Breast epithelium (tissue), 4 donors: ENCODE measurements at places on chromosomes 5 and 9. TPM values are rescaled to one million over a fixed set of nuclear protein-coding genes. Genes with fewer than 3 reads are reported as not detected.

DNA sequence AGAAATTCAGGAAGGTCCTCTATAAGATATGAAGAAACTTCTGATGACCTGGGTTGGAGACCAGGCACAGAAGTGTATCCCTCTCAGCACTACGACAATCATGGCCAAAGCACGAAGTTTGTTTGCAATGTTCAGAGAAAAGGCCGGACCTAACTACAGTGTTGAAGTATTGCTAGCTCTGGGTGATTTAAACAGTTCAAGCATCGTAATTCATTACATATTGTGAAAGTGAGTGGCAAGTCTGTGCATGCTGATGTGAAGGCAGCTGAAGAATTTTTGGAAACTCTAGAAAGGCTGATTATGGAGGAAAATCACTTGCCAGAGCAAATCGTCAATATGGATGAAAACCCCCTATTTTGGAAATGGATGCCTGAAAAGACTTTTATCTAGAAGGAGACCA lies 67.2 kb upstream of the PANK3 start:
- peak overlapping the region; percentile 58 for H3K27ac ChIP-seq
- H3K4me3 ChIP-seq, result no peak overlapping the region
- no peaks in the 10 kb centered on the region for H3K4me1 ChIP-seq
- no peaks in the 10 kb centered on the region for H3K27me3 ChIP-seq
- no peak for DNase-seq
- H3K36me3 ChIP-seq, result no peaks in the 10 kb centered on the region

DNA sequence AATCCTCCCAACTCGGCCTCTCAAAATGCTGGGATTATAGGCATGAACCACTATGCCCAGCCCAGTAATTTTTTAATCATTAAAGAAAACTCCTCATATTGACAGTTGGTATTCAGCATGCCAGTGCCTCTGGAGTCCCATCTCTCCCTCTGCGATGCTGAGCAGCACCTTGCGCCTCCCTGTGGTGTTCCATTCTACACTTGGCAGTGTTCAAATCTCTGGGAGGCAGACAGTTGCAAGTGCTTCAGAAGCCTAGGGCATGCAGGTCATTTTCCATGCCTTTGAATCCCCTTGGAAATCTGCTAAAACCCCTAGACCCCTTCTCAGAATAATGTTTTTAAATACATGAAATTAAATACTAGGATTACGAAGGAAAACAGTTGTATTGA lies 41.3 kb downstream of the GARNL3 start:
- H3K27me3 ChIP-seq, result no peaks in the 10 kb centered on the region
- H3K36me3 ChIP-seq, result no peaks in the 10 kb centered on the region
- DNase-seq, result no peak
- no peaks in the 10 kb centered on the region for H3K4me1 ChIP-seq
- no peak overlapping the region for H3K4me3 ChIP-seq

DNA sequence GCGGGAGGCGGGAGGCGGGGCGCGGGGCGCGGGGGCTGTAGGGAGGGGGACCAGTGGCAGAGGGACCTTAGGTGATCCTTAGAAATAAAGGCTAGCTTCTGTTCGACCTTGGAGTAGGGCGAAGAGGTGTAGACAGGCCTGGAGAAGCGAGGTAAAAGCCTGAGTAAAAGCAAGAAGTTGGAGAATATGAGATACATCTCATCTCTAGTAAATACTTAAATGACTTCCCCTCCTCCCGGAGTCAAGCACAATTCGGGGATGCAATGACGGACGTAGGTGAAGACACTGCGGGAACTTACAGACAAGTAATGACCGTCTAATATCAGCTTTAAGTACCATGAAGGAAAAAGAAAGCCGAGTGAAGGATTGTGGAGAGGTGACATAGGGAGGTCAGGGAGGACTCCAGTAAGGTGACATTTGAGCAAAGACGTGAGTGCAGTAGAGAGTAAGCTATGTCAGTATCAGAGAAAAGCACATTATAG lies 466 bp downstream of the SMC2 start:
- H3K4me1 ChIP-seq, result no peaks in the 10 kb centered on the region
- no peaks in the 10 kb centered on the region for H3K36me3 ChIP-seq
- no peak for DNase-seq
- peak overlapping the region; percentile 76 for H3K4me3 ChIP-seq

- H3K27ac ChIP-seq, result no peak overlapping the region
- H3K4me3 ChIP-seq, result no peak overlapping the region
- no peak for DNase-seq
- H3K36me3 ChIP-seq, result no peaks in the 10 kb centered on the region
These were observed 339.0 kb downstream of the ENC1 start for GRCh38 chr5:74301576-74301975.

- no peaks in the 10 kb centered on the region for H3K27me3 ChIP-seq
- no peak for DNase-seq
- no peaks in the 10 kb centered on the region for H3K36me3 ChIP-seq
- H3K4me3 ChIP-seq, result no peak overlapping the region
- no peak overlapping the region for H3K27ac ChIP-seq
These were observed 40.0 kb downstream of the KCTD16 start for GRCh38 chr5:144210655-144211054.

DNA sequence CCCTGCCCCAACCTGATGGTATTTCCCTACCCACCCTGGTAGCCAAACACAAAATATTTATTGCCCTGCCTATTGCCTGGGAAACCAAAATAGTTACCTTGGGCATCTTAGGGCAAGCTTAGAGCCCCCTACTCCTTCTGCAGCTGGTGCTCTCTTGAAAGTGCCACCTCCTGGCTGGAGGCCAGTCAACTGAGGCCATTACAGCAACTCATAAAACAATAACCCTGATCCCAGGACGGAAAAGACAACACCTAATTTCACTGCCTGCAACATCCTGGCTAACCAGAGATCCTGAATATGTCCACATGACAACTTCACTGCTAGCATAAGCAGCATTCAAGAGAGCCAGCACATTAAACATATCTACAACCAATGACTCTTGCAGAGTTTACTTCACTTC lies 38.7 kb downstream of the MTAP start:
- DNase-seq, result no peak
- no peaks in the 10 kb centered on the region for H3K4me1 ChIP-seq
- no peak overlapping the region for H3K27ac ChIP-seq
- no peaks in the 10 kb centered on the region for H3K27me3 ChIP-seq

DNA sequence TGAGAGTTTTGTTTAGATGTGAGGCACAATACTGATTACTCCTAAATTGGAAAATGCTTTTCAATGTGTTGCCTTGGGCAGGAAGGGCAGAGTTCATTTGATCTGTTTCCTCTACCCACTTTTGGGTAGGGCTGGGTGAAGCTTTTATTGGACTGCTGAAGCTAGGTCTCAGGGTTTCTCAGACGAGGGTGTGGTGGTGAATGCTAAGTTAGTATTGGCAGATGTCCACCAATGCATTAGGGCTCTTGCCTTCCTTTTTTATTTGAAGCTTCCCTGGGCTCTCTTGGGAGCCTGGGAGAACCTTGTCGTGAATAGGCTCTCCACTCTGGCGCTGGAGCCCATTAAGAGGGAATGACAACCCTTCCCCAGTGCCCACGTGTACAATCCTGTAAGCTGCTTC lies 23.1 kb downstream of the SPTAN1 start:
- no peak overlapping the region for H3K4me3 ChIP-seq
- H3K36me3 ChIP-seq, result peaks cover 26% of the 10 kb centered on the region
- H3K27ac ChIP-seq, result no peak overlapping the region
- no peak for DNase-seq
- H3K4me1 ChIP-seq, result no peaks in the 10 kb centered on the region
- H3K27me3 ChIP-seq, result no peaks in the 10 kb centered on the region

DNA sequence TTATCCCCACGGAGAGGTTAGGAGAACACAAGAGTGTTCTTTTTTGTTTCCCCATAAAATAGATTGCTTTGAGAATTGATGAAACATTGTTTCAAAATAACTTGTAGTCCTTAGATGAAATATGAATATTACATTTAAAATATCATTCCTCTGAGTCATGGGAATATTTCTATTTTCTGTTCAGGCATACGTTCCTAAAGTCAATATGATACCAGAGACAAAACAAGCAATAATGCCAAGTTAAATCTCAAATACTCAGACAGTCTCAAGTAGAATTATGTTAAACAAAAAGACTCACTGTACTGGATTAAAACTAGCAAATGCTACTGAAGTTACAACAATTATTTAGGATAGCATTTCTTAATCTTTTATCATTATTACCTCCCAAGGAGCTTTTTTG lies 111.7 kb upstream of the C6 start:
- no peaks in the 10 kb centered on the region for H3K36me3 ChIP-seq
- H3K4me3 ChIP-seq, result no peak overlapping the region
- no peaks in the 10 kb centered on the region for H3K27me3 ChIP-seq
- no peak for DNase-seq

- DNase-seq, result no peak
- H3K27me3 ChIP-seq, result no peaks in the 10 kb centered on the region
- H3K4me1 ChIP-seq, result no peaks in the 10 kb centered on the region
- no peak overlapping the region for H3K27ac ChIP-seq
- H3K4me3 ChIP-seq, result no peak overlapping the region
- H3K36me3 ChIP-seq, result no peaks in the 10 kb centered on the region
These were observed 436.7 kb downstream of the ZSWIM6 start for GRCh38 chr5:61768692-61769281.

GRCh38 chr9:102244916-102245315 lies 506.5 kb upstream of the GRIN3A start:
- no peaks in the 10 kb centered on the region for H3K4me1 ChIP-seq
- H3K27ac ChIP-seq, result no peak overlapping the region
- no peaks in the 10 kb centered on the region for H3K36me3 ChIP-seq
- DNase-seq, result no peak
- H3K4me3 ChIP-seq, result no peak overlapping the region
- H3K27me3 ChIP-seq, result no peaks in the 10 kb centered on the region

GRCh38 chr5:91301106-91301846 lies 81.8 kb downstream of the ARRDC3 start:
- no peaks in the 10 kb centered on the region for H3K27me3 ChIP-seq
- no peak for DNase-seq
- H3K4me1 ChIP-seq, result peaks cover 2% of the 10 kb centered on the region

- DNase-seq, result peak; percentile 70
- H3K4me3 ChIP-seq, result peak overlapping the region; percentile 86
- peak overlapping the region; percentile 99 for H3K27ac ChIP-seq
- no peaks in the 10 kb centered on the region for H3K4me1 ChIP-seq
- H3K36me3 ChIP-seq, result no peaks in the 10 kb centered on the region
These were observed 2.4 kb downstream of the SMARCA2 start for GRCh38 chr9:2017331-2018161.

GRCh38 chr9:125431741-125432271 lies 170.2 kb downstream of the GAPVD1 start:
- H3K36me3 ChIP-seq, result no peaks in the 10 kb centered on the region
- H3K4me1 ChIP-seq, result no peaks in the 10 kb centered on the region
- no peaks in the 10 kb centered on the region for H3K27me3 ChIP-seq
- no peak overlapping the region for H3K27ac ChIP-seq
- no peak for DNase-seq

DNA sequence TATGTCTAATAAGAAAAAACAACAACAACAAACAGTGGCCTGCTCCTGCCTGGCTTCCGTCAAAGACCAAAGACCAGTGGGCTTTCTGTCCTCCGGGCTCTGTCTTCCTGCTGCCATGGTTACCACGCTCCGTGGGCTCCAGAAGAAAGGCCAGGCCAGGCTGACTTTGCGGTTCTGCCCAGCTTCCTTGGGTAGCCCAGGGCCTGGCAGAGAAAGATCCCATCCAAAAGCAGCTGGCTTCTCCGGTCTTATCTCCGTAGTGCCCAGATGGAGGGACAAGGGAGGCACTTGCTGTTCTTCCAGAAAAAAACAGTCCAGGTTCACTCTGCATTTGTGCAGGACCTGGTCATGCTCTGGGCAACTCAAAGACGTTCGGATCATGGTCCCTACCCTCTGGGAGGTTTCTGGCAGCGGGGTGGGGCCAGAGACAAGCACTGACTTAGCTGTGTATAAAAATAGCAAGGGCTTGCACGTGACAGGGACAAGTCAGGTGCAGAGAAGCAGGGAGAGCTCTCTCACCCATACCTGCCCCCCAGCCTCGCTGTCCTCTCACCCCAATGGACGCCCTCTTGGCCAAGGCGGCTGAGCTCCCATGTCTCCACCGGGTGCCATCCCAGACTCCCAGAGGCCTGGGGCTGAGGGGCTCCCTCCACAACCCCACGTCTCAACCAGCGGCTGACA lies 212.2 kb downstream of the C9orf50 start:
- H3K4me3 ChIP-seq, result no peak overlapping the region
- H3K27ac ChIP-seq, result no peak overlapping the region
- no peaks in the 10 kb centered on the region for H3K36me3 ChIP-seq
- no peak for DNase-seq

DNA sequence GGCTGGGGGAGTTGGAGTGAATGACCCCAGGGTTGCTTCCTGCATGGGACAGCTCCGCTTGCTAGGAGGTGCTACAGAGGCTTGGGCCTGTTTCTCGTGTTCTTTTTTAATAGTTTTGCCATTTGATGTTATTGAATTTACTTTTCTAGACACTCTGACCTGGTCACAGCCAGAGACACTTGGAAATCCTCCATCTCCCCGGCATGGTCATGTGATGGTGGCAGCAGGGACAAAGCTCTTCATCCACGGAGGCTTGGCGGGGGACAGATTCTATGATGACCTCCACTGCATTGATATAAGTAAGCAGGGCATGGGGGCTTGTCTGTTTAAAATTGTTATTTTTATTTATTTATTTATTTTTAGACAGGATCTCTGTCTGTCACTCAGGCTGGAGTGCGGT lies 13.4 kb downstream of the HSPA5 start:
- no peak for DNase-seq
- no peaks in the 10 kb centered on the region for H3K36me3 ChIP-seq
- no peaks in the 10 kb centered on the region for H3K4me1 ChIP-seq
- H3K27me3 ChIP-seq, result no peaks in the 10 kb centered on the region
- H3K27ac ChIP-seq, result no peak overlapping the region
- H3K4me3 ChIP-seq, result no peak overlapping the region

DNA sequence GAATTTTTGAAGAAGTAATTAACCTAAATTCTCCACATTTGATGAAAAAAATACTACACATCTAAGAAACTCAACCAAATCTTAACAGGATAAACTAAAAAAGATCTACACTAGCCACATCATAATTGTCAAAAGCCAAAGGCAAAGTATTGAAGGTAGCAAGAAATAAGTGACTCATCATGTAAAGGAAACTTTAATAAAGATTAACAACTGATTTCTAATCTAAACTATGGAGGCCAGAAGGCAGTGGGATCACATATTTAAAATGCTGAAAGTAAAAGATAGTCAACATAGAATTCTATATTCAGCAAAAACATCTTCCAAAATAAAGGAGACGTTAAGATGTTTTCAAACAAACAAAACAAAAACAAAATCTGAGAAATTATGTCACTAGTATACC lies 2002.9 kb downstream of the MAT2B start:
- H3K27me3 ChIP-seq, result no peaks in the 10 kb centered on the region
- H3K4me3 ChIP-seq, result no peak overlapping the region
- no peaks in the 10 kb centered on the region for H3K36me3 ChIP-seq
- H3K4me1 ChIP-seq, result no peaks in the 10 kb centered on the region
- no peak overlapping the region for H3K27ac ChIP-seq
- DNase-seq, result no peak

- no peaks in the 10 kb centered on the region for H3K36me3 ChIP-seq
- no peak for DNase-seq
- no peak overlapping the region for H3K27ac ChIP-seq
These were observed 3.3 kb downstream of the RNF183 start for GRCh38 chr9:113299800-113300292.

- no peak overlapping the region for H3K4me3 ChIP-seq
- no peaks in the 10 kb centered on the region for H3K27me3 ChIP-seq
- no peak overlapping the region for H3K27ac ChIP-seq
- no peaks in the 10 kb centered on the region for H3K4me1 ChIP-seq
- no peak for DNase-seq
- no peaks in the 10 kb centered on the region for H3K36me3 ChIP-seq
These were observed 165.3 kb upstream of the FBN2 start for GRCh38 chr5:128703322-128703721.

FAM221B gene
- 0.15 TPM for total RNA-seq

CCDC171 gene
- 5.6 TPM for total RNA-seq

TLX3 gene
- total RNA-seq, result not detected

MAMDC2 gene
- total RNA-seq, result 17.0 TPM

SLC1A1 gene
- total RNA-seq, result 13.1 TPM

IL33 gene
- total RNA-seq, result 12.4 TPM

EQTN gene
- 0.73 TPM for total RNA-seq
